ENCODE measurements at places on chromosomes 1 and 21.

DNA sequence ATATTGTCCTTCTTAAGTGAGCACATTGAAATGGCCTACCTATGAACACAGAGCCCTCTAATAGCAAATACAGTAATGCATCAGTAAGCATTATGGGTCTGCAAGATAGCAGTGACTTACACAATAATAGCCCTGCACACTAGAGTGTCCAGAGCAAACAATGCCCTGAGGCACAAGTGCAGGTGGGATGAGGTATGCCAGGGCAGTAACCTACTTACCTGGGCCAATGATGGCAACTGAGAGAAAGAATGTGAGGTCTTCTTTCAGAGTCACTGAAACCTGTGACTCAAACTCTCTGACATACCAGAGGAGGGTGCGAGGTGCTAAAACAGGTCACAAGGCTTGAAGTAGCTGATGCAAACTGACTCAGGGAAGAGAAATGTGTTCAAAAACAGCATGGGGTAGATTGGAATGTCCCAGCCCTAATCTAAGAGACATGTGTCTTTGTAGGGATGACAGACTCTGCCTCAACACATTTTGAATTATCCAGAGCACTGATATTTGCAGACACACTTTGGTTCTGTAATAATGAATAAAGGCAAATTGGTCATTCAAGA is 168.5 kb upstream of the RUNX1 start:
- DNase-seq: no peak

DNA sequence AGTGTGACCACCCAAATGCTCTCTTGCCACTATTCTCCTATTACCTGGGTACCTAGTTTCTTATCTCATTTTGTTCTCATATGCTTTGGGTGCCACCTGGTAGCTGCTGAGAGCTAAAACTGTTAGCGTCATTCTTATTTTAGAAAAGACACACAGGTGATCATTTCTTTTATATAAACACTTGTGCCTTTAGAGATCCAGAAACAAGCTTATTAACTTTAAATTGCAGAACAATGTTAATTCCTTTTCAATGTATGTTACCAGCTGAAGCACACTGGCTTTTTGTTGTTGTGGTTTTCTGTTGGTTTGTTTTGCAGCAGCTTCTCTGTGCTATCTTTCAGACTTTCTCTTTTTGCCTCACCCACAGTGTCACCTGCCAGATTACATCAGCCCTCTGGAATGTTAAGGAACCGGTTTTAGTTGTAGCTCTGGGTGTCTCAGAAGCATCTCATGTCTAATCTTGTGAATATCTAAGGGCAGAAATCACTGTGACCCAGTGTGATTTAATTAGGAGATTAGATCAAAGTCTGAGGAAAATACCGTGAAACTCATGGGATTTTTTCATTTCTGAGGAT is 43.4 kb upstream of the SLC19A2 start:
- no peak for DNase-seq

- no peak for DNase-seq
Observed at GRCh38 chr21:37232274-37233018, 34.7 kb downstream of the VPS26C start.

- no peak for DNase-seq
Observed at GRCh38 chr1:98452162-98452561, 209.4 kb upstream of the SNX7 start.

- DNase-seq: no peak
Observed at GRCh38 chr1:204623894-204624361, 61.6 kb downstream of the LRRN2 start.

DNA sequence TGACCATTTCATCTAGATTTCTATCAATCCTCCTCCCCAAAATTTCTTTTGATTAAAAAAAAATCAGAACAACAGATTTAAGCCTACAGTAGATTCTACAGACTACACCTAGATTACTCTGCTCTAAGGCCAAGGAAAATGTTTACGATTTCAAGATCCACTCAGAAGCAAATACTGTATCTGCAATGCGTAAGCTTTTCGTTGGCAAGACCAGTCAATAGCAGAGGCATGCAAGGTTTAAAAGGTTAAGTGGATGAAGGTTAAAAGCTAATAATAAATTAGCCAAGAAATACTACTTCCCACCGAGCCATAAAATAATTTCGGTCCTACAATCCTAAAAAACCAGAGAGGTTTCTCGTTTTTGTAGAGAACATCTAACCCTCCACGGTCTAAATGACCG is 1.3 kb downstream of the CLSTN1 start:
- DNase-seq: no peak
